Activated T-helper 1 cell treated with anti-CD3 and anti-CD28 coated beads, Interleukin-12 subunit alpha, Interleukin-12 subunit beta, Interleukin-2, Interleukin-4 antibody, amounts not matched to agents 30 ng/mL and 10 ng/mL and 1 ng/mL, durations not matched to agents 14 hours and 24 hours and 36 hours (primary cell): ENCODE measurements at places on chromosomes 7 and 10.
A peak's percentile ranks its signal among the peaks of the same experiment; 100 is the strongest.

DNA sequence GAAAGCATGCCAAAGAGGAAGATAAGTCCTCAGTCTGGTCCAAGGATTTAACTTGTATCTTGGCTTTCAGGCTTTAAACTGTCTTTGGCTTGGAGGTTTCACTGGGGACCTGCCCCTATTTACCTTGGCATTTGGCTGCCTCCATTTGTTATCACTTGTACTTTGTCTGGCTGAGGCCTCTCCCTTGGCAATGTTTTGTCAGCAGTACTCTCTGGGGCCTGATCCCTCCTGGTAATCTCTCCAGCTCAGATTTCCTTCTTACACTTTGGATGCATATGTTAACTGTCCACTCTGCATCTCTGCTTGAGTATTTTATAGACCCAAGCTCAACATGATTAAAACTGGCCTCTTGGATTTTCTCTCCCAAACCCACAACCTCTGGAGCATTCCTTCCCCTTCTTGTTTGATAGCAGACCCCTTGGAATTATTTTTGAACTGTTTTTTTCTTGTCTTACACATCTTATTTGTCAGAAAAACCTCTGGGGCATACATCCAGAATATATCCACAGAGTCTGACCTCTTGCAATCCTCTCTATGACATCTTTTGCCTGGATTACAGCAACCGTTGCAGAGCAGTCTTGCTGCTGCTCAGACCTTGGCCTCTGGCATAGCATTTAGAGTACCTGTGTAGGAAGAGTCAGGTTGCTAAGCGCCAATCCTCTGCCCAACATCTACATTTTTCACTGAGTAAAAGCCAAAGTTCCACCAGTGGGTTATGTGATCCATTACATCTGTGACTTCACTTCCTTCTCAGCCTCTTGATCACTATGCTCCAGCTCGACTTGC lies 35.2 kb downstream of the ZNF487 start:
- H3K27me3 ChIP-seq, result no peaks in the 10 kb centered on the region
- no peak for DNase-seq
- H3K4me3 ChIP-seq, result no peak overlapping the region
- no peaks in the 10 kb centered on the region for H3K4me1 ChIP-seq

GRCh38 chr10:101244321-101245050 lies 15.2 kb upstream of the LBX1 start:
- H3K27me3 ChIP-seq, result peaks cover 46% of the 10 kb centered on the region
- no peak overlapping the region for H3K27ac ChIP-seq
- H3K36me3 ChIP-seq, result no peaks in the 10 kb centered on the region
- no peak for DNase-seq
- H3K4me1 ChIP-seq, result no peaks in the 10 kb centered on the region

DNA sequence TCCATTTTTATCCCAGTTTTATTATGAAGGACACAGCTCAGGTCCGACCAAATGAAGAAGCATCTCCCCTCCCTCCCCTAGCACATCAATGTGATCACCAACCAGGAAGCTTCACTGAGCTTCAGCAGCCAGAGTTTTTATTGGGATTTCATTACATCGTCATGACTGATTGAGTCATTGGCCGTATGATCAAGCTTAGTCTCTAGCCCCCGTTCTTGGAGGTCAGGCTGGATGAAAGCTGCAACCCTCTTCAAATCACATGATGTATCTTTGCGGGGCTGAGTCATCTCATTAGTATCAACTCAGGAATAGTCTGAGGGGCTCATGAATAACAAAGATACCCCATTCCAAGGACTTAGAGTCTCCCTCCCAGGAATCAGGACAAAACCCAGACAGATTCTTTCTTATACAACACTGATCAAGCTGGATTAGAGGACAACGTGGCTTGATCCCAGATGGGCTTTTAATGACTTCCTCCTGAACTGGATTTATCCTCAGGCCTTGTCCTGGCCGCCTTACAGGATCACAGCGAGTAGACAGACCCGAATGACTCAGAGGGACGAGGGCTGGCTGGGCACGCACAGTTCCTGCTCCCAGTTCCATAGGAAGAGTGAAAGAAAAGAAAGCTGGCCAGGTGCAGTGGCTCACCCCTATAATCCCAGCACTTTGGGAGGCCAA lies 14.5 kb downstream of the LIMK1 start:
- no peak overlapping the region for H3K4me3 ChIP-seq
- no peak overlapping the region for H3K27ac ChIP-seq
- H3K36me3 ChIP-seq, result peaks cover 6% of the 10 kb centered on the region
- peaks cover 18% of the 10 kb centered on the region for H3K4me1 ChIP-seq

GRCh38 chr10:101135141-101136006 lies 4.3 kb downstream of the TLX1 start:
- peak overlapping the region; percentile 71 for H3K27ac ChIP-seq
- peaks cover 13% of the 10 kb centered on the region for H3K4me1 ChIP-seq
- no peak overlapping the region for H3K4me3 ChIP-seq
- no peak for DNase-seq
- peaks cover 85% of the 10 kb centered on the region for H3K27me3 ChIP-seq

DNA sequence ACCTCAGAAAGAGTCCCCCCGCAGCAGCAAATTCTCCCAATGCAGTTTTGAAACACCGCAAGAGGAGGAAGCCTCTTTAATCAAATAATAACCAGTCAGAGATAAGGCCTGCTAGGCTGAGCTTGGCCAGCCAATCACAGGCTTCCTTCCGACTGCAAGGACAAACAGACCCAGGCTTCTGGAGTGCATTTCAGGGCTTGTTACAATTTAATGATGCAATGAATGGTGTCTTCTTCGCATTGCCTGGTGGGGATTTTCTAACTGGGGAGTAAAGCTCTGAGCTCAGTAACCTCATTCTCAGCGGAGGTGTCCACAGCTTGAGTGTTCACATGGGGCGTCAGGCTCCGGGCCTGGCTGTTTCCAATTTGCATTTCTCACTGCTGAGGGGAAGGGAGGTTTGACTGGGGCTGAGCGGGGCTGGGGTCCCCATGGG lies 31.8 kb upstream of the GPAM start:
- peaks cover 5% of the 10 kb centered on the region for H3K27me3 ChIP-seq
- no peak overlapping the region for H3K27ac ChIP-seq
- H3K4me1 ChIP-seq, result no peaks in the 10 kb centered on the region
- H3K36me3 ChIP-seq, result no peaks in the 10 kb centered on the region
